ENCODE measurements at places on chromosomes 5 and 9.

GRCh38 chr5:155027993-155028629 is 14.6 kb downstream of the KIF4B start:
- DNase-seq = peak; percentile 10

GRCh38 chr5:142800776-142801494 is 30.8 kb downstream of the ARHGAP26 start:
- DNase-seq = peak; percentile 31

- DNase-seq = no peak
These were observed 81.6 kb downstream of the PTCH1 start for GRCh38 chr9:95435074-95435728.

- peak; percentile 97 for DNase-seq
These were observed at the start of gene C5orf15 for GRCh38 chr5:133968204-133968980. Gene C5orf15 (minus strand): TSS chr5:133968625. CDS start chr5:133968584, 41 bp downstream.

DNA sequence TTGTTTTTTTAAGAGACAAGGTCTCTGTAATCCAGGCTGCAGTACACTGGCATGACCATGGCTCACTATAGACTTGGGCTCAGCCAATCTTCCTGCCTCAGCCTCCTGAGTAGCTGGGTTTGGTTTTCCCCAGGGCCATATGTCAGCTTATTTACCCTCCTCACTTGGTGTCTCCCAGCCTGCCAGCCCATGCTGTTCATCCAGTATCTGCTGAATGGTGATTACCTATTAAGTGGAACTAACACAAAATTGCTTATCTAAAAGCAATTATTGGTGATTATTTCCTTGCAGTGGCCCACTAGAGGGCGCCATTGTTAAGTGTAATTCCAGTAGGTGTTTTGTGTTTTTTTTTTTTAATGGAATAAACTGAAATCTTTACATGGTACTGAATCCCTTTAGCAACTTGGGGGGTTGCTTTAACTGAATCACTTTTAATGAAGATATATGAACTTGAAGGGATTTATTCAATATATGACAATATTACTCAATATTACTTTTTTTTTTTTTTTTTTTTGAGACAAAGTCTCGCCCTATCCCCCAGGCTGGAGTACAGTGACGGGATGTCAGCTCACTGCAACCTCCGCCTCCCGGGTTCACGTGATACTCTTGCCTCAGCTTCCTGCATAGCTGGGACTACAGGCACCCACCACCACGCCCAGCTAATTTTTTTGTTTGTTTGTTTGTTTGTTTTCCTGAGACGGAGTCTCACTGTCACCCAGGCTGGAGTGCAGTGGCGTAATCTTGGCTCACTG is 13.8 kb downstream of the EXOSC2 start:
- DNase-seq = peak; percentile 86

DNA sequence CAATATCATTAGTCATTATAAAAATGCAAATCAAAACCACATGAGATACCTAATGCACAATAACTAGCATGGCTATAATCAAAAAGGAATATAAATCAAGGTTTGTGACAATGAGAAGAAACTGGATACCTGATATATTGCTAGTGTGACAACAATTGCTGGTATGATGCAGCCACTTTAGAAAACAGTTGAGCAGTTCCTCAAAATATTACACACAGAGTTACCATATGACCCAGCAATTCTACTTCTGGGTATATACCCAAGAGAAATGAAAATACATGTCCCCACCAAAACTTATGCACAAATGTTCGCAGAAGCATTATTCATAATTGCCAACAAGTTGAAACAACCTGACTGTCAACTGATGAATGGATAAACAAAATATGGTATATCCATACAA is 339.7 kb upstream of the POU5F2 start:
- no peak for DNase-seq

DNA sequence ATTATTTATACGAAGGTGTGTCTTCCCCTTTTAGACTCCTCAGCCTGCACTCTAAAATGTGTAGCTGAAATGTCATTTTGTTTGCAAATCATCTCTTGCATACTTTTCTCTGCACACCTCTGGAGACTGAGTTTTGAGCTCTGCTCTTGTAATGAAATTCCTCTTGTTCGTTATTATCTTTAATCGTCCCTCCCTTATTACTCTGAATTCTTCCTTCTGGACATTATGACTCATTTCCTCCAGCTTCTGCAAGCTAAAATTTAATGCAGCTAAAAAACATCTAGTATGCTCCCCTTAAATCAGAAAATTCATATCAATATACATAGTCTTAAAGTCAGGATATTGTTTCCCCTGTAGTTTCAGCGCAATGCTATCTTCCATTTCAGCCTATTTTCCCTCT is 13.5 kb downstream of the ISL1 start:
- DNase-seq = no peak

GRCh38 chr5:57891443-57891842 is 408.8 kb upstream of the ACTBL2 start:
- DNase-seq = no peak

- no peak for DNase-seq
These were observed 152.2 kb downstream of the GABBR2 start for GRCh38 chr9:98556511-98556910.

- no peak for DNase-seq
These were observed 27.6 kb upstream of the TEX48 start for GRCh38 chr9:114709636-114710035.

- DNase-seq = no peak
These were observed 167.1 kb upstream of the PAPPA start for GRCh38 chr9:115986508-115986907.

DNA sequence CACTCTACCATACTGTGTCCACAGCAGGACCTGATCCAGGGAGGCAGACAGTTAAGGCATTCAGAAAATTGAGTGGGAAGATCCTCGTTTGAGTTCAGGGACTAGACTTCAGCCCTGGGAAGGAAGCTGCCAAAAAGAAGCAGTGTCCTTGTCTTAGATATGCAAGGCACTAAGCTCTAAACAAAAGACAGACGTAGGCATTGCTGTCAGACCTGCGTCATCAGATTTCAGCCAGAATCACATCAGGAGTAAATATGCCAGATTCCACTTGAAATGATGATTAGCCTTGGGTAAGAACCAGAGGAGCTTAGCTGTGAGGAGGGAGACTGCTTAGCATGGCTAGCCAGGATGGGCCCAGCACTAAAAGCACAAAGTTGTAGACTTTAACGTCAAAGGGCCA is 56.7 kb downstream of the MAMDC2 start:
- no peak for DNase-seq

DNA sequence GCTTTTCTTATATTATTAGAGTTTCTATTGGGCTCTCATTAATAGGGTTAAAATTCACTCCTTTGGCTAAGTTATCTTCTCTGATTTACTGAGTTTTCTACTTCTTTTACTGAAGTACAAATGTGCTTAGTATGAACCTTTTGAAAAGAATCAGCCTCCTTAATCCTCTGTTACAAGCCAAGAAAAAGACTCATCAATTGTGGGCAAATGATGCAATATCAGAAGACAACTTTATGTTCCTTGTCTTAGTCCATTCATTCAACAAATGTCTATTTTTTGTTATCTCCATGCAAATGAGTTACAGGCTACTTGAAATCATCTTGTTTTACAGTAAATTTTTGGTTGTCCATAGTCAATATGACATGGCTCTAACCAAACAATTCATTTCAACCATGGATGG is 40.3 kb downstream of the SNCAIP start:
- DNase-seq = no peak

GRCh38 chr5:125093776-125094175 is 347.3 kb upstream of the ZNF608 start:
- peak; percentile 10 for DNase-seq
